Activated CD4-positive, alpha-beta T cell treated with anti-CD3 and anti-CD28 coated beads, Interleukin-2, amount 50 U/mL, for 4 hours (primary cell): ENCODE measurements at places on chromosomes 2 and 18.

GRCh38 chr18:7789856-7790552 lies 222.9 kb downstream of the PTPRM start:
- no peak for DNase-seq

GRCh38 chr2:196279541-196279940 lies 108.2 kb upstream of the STK17B start:
- no peak for DNase-seq

DNA sequence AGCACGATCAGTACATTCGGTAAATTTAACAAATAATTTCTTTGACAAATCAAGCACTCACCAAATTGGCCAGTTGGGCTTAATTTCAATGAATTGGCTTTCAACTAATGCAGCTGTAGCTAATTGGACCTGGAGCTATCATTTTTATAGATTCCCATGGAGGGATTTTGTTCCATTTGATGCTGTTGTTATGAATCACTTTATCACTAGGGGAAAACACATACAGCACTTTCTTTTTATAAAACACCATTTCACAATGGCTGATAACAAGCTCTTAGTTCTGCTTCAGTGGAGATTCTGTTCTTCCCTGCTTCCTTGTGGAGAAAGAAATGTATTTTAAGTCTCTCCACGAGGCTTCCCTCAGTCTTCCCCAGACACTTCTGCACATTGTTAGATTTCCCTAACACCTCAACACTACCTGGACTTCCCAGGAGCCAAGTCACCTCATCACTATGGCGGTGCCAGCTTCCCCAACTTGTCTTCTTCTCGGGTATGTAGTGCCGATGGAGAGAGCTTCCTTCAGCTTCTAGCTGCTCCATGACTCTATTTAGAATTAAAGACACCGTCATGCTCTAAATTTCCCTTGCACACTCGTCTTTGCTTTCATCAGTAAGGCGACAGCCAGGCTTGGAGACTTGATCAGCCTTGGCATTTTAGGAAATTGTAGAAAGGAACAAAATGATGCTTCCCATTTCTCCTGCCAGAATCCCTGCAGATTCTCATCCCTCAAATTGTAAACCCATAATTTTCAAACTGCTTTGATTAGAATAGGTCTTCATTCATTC lies 72.0 kb downstream of the INPP5D start:
- no peak for DNase-seq

- DNase-seq, result no peak
Observed at GRCh38 chr2:86622519-86623042, 1.1 kb downstream of the RNF103 start.

- no peak for DNase-seq
Observed at GRCh38 chr18:46046688-46047087, 25.4 kb downstream of the PSTPIP2 start.

- no peak for DNase-seq
Observed at GRCh38 chr18:55406451-55406991, 181.5 kb downstream of the TCF4 start.

DNA sequence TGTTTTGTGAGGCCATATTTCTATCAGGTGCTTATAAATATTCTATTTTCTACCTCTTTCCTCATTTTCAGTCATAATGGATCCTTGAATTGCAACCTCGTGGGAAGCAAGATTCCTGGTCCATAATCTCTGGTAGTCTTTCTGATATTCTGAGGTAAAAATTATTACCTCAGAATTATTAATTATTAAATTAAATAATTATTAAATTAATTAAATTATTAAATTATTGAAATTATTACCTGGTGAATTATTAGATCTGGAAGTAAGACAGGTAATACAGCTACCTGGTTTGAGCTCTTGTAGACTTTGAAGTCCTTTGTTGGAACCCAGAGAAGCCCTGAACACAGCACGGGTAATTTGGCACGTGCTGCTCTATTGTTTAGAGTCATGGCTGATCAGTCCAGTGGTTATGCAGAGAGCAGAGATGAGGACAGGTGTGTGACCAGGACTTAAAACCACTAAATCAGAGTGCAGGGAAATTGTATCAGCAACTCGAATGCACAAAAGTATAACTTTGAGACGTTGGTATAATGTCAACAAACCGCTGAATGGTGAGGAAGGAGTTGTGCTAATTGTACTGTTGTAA lies 46.8 kb upstream of the PTPRM start:
- DNase-seq, result no peak

DNA sequence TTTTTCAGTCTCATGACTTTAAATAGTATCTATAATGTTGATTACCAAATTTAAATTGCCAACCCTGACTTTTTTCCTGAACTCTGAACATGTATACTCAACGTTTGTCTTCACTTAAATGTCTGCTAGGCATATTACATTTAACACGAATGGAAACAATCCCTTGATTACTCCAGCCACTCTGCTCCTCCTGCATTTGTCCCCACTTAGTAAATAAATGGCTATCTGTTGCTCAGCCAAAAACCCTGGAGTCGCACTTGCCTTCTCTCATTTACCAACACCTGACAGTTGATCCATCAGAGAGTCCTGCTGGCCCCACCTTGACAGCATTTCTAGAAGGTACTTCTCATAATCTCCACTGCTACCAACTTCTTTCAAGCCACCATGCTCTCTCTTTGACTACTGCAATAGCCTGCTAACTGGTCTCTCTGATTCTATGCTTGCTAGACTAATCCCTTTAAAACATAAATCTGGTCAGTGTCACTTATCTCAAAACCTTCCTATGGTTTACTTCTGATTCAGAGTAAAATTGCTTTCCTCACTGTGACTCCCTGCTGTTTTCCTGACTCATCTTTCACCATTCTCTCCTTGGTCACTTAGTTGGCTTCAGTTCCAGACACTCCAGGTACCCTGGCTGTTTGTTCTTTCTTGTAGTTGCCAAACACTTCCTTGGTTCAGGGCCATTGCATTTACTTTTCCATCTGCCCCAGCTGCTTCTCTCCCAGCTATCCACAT lies 31.9 kb downstream of the SPAG16 start:
- no peak for DNase-seq

- DNase-seq, result no peak
Observed at GRCh38 chr2:2191110-2191707, 139.9 kb downstream of the MYT1L start.

- DNase-seq, result no peak
Observed at GRCh38 chr18:41938445-41938844, 16.6 kb upstream of the PIK3C3 start.

GRCh38 chr18:48053881-48054816 lies 123.7 kb upstream of the SMAD2 start:
- no peak for DNase-seq

- DNase-seq, result no peak
Observed at GRCh38 chr18:24243677-24244076, 104.8 kb downstream of the CABYR start.

DNA sequence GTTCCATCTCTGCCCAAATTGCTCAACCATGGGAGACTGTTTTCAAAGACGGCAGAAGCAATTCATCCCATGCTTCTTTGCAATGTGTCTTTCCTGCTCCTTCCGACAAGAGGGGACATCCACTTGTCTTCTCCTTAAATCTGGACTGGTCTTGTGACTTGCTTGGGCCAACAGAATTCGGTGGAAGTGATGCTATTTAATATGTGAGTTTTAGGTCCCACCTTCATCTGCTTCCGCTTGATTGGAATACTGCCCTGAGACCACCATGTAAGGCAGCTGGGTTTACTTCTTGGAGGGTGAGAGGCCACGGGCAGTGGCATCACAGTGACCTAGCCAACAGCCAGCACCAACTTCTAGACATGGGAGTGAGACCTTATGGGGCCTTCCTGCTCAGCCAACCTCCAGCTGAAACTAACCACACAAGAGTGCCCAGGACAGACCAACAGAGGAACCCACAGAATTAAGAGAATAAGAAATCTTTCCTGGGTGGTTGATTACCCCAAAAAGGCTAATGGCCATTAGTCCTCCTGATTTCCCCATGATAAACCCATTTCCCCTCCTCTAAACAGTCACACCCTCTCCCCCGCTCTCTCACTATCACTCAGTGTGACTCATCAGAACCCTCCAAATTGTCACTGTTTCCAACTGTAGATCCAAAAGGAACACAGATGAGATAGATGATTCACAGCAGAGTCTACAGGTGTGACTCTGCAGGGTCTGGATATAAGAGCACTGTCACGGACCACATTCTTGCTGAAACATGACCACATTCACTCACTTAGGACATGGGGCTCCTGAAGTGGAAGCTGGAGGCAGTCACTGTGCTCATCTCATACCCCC lies 16.2 kb upstream of the RHOB start:
- DNase-seq, result no peak

DNA sequence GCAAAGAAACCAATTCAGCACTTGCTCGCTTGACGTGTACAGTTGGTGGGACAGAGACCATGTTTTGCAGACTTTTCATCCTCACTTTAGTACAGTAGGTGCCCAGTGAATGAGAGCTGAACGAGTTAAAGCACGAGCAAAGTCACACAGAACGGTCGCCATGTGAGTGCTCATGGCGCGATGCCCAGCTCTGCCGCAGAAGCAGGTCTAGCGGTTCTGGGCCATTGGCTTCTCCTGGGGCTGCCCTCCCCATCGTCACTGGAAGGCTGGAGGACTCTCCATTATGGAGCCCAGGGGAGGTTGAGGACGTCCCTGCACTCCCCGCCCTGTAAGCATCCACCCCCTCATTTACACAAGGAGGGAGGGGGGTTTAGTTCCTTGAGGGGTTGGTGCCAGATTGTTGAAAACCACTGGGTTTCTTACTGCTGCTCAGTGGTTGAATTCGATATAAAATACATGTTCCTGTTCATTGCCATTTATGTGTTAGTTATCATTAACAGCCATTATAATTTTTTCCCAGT lies 24.9 kb downstream of the PTGR3 start:
- DNase-seq, result no peak

DNA sequence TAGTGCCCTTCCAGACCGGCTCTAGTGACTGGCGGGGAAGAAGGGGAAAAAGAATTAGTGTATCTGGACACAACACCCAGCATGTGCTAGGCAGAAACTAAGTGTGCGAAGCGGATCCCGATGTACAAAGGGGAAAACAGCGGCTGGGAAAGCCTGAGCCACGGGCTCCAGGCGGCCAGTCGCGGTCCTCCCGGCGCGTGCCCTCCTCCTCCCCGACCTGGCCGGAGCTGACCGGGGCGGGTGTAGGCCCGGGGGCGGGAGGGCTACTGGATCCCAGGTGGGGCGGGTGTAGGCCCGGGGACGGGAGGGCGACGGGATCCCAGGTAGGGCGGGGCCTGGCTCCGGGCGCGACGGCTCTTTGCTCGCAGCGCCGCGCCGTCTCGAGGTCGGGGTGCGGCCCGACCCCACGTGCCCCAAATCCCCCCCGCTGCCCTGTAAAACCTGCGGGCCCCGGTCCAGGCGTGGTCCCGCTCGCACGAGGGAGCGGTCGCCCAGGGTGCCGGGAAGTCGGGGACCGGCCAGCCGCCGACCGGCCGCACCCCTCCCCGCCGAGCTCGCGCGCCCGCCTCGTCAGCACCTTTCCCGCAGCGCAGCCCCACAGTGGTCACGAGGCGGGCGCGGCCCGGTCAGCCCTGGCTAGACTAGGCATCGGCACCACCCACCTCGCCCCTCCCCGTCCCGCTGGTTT lies 48.8 kb downstream of the C2orf42 start:
- peak; percentile 48 for DNase-seq

- DNase-seq, result peak; percentile 55
Observed at GRCh38 chr2:47767880-47768609, 14.9 kb upstream of the MSH6 start.

GRCh38 chr18:25420077-25420825 lies 68.3 kb upstream of the ZNF521 start:
- no peak for DNase-seq

DNA sequence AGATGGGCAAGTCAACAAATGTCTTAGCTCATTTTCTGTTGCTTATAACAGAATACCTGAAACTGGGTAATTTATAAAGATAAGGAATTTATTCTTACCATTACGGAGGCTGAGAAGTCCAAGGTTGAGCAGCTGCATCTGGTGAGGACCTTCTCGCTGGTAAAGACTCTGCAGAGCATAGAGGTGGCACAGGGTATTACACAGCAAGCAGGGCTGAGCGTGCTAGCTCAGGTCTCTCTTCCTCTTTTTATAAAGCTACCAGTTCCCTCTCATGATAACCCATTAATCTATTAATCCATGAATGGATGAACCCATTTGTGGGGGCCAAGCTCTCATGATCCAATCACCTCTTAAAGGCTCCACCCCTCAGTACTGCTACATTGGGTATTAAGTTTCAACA lies 109.1 kb downstream of the CDK15 start:
- DNase-seq, result no peak
